ENCODE measurements at places on chromosomes 4 and X. TPM values are rescaled to one million over a fixed set of nuclear protein-coding genes. Genes with fewer than 3 reads are reported as not detected.

- peak; percentile 88 for DNase-seq
These were observed 113.5 kb downstream of the DHX15 start for GRCh38 chr4:24470666-24471485.

GRCh38 chr4:54384563-54384962 lies 155.5 kb downstream of the PDGFRA start:
- no peak for DNase-seq

- DNase-seq: no peak
These were observed 618.0 kb downstream of the STPG2 start for GRCh38 chr4:97525236-97525635.

- no peak for DNase-seq
These were observed 11.5 kb upstream of the SRPX start for GRCh38 chrX:38232079-38232686.

DNA sequence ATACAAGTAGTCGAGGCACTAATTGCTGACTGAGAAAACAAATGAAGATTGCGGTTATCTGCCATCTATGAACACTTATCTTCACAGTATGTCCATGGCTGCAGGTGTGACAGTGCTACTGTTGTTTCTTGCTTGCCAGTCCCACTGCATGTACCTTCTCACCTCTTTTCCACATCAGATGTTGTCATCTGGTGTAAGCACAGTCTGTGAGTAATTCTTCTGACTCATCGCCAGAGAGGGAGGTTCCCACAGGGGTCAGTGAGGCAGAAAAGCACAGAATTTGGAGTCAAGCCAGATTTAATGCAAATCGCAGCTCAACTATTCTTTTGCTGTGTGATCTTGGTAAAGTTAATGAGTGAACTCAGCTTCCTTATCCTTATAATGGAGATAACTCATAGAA lies 144.4 kb downstream of the GLRA2 start:
- no peak for DNase-seq

GRCh38 chrX:8939322-8939721 lies 94.6 kb downstream of the FAM9B start:
- DNase-seq: no peak

DNA sequence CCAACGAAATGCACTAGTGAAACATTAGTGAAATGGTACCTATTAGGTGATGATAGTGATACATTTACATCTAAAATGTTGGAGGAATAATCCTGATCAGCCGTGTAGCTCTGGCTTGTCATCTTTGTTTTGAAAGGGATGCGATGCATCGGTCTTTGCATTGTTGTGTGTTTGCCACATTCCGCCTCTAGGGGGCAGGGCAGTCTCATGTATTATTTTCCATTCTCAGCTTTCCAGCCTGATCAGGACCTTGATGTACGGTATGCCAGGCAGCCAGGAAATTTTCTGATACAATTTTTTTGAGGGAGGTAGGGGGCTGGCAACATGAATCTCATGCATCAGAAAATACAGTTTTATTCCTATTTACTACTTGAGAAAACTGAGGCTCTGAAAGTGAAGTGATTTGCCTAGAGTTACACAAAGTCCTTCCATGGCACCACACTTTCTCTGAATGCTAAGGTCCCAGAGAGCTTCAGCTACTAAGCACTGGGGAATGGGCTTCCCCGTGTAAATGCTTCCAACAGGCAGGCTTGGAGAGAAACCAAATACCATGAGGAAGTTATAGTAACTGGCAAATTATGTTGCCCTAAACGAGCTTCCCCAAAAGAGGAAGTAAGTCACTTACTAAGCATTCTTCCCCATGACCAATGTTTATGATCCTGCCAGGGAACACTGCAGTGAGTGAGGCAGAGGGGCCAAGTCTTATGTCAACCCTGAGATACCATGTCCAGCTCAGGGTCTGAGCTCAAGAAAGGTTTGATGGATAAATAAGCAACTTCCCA lies 31.8 kb upstream of the IQSEC2 start:
- no peak for DNase-seq

DNA sequence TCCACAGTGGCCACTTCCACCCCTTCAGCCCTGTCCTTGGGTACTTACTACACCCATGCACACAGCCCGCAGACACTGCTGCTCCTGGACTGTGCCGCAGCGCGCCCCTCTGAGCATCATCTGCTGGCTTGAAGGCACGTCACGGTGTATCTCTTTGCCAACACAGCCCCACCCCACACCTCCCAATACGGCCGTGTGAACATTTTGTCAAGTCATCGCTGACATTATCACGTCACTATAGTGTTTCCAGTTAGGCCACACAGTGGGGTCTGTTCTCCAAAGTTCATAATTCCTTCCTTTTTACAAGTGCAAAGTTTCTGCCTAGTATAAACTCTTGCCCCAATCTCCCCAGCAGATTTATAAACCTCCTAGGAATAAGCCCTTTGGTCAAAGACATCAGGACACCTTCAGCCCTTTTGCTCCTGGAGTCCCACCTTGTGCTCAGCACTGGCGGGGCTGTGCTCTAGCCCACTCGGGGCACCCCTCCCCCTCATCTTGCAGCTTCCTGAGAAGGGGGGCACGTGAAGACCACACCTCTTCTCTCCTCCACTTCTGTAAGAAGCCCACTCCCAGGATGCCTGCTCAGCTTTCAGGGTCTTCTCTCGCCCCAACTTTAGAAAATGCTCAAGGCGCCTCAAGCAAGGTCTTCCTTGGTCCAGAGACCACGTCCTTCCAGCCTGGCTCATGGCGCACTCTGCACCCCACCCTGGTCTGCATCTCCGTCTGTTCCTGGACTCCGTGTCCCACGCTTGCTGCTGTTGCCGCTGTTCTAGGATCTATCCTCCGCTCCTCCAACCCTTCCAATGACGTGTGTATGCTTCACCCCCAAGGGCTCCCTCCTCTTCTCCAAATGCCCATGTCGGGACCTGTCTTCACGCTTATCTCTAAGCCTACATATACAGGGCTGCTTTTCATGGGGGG lies 7.2 kb downstream of the FAM53A start:
- DNase-seq: peak; percentile 56

DNA sequence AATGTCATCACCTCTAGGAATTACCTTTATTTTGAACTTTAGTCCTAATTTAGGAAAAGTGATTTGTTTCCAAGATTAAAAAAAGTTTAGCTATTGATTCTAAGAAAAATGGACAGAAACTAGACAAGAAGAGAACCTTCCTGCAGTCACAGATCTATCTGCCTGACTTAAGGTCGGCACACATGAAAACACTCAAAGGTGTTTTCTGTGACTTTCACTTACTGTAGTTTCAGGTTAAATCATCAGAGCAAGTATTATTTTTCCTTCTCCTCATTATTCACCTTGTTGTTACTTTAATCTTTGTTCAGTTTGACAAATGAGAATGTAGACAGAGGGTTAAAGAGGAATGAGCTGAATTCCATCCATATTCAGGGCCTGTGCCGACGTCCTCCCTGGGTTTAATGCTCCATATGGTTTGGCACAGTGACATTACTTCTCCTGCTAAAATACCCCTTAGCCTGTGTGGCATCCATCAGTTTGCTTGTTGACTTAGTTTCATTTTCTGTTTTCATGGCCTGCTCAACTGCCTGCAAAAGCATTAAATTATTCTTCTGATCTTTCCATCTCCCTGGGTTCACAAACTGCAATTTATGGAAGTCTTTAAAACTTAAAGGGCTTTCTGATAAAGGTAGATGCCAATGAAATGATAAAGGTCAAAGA lies 352.7 kb downstream of the NKX6-1 start:
- DNase-seq: no peak

DNA sequence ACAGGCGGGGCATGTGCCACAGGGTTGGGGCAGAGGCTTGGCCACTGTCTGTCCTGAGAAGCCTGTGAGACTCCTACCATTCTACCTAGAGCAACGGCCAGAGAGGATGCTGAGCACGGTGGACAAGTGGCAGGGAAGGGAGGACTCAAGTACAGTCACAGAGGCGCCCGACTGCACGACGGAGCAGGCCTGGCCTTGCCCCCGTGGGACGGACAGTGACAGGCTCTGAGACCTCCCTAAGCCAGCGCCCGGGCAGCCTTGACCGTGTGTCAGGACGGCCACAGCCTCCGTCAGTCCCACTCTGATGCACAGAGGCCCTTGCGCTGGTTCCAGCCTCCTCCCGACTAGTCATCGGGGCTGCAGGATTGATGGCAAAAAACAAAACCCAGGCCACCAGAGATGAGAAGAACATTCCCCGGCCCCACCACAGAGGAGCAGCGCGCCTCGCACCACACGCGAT lies 36.7 kb upstream of the MXD4 start:
- no peak for DNase-seq

- DNase-seq: no peak
These were observed 163.3 kb upstream of the SPRY1 start for GRCh38 chr4:123233136-123233768.

GRCh38 chr4:145014365-145014764 lies 83.6 kb downstream of the ANAPC10 start:
- no peak for DNase-seq

- DNase-seq: no peak
These were observed 44.6 kb upstream of the VCX start for GRCh38 chrX:7798327-7798726.

GRCh38 chr4:26474551-26474950 lies 15.7 kb downstream of the CCKAR start:
- no peak for DNase-seq

DNA sequence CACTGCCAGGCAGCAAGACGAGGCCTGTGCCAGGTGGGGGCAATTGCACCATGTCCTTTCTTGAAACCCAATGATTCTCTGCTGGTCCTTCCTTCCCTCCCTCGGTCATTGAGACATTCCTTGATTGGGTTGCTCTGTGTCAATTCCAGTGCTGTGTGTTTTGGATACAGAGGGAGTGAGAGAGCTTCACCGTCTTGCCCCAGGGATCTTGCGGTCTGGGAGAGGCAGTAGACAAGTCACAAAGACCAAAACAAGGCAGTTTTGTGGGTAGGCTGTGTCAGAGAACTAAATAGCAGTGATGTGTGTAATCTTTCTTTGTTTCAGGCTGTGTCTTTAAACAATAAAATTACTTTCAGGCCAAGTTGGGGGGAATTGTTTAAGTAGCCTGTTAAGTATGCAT lies 38.8 kb upstream of the TADA2B start:
- no peak for DNase-seq

DNA sequence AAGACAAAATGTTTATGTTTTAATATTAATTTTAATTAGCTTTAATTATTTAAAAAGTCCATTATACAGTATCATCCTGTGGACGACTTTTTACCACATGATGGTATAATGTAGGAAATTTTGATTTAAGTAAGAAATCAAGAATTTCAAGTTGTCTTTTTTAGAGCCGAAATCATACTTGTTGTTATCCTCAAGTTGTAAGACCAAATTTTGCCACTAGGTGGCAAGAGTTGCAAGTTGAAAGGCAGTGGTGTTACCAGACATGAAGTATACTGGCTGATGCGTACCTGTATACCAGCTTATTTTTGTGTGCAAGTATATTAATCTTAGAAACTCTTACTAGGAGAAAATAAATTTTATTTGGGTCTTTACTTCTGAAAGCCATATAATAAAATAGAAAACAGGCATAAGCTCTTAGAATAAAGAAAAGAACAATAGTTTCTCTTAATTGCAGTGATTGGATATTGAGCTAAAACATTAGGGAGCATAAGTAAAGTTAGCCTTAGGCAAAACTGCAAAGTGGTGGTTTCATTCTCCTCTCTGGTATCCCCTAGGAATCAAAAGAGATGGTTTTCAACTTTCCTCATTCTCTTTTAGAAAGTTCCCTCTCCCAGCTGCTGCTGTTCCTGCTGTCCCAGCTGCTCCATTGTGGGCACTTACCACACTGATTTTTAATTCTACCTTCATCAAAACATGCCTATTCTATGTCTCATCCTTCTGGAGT lies 118.0 kb upstream of the WDFY3 start:
- DNase-seq: peak; percentile 21

GRCh38 chr4:41532882-41533281 lies 5.1 kb upstream of the LIMCH1 start:
- DNase-seq: no peak

DNA sequence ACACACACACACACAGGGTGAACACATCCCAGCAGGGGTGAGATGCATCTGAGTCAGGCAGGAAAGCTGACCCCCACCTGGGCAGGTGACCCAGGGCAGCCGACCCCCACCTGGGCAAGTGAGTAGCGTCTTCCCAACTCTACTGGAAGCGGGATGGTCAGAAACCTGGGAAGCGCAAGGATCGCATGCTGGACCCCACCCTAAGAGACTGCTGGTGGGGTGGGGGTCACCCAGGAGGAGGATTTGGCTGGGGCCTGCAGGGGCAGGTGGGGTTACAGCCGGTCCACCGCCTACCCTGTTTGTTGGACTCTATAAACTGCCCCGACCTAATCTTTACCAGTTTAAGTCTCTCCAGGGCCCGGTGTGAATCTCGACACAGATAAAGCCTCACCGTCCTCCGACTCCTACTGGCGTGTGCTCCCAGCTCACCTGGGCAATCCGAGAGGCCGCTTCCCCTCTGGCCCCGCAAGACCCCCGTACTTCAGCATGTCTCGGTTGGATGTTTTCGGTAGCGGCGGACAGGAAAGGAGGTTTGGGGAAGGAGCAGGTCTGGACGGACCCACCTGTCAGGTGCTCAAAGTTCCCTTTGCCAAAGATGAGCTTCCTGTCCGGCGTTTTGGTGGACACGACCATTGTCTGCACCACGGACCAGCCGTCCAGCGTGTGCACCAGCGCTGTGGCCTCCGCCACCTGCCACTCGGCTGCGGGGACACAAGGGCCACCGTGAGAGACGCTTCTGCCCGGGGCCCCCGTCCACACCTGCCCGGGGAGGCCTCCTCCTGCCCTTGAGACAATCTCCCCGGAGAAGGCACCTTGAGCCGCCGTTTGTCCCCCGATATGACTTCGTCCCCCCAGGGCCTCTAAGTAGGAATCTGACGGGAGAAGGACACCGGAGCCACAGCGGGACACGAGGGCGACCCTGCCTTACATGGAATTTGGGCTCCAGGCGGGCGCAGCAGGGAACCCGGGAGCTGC lies 2.0 kb downstream of the GTPBP6 start:
- DNase-seq: no peak

GRCh38 chrX:129769467-129770154 lies 10.1 kb upstream of the SASH3 start:
- DNase-seq: no peak

GRCh38 chr4:170004651-170005295 lies 21.4 kb downstream of the MFAP3L start:
- no peak for DNase-seq

DNA sequence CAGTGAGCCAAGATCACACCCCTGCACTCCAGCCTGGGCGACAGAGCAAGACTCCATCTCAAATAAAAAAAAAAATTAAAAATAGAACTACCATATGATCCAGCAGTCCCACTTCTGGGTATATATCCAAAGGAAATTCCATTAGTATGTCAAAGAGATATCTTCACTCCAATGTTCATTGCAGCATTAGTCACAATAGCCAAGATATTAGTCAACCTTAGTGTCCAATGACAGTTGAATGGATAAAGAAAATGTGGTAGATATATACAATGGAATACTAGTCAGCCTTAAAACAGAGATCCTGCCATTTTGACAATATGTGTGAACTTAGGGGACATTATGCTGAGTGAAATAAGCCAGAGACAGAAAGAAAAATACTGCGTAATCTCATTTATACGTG lies 49.4 kb downstream of the C4orf46 start:
- no peak for DNase-seq

CNGA1 gene
- 0.20 TPM for total RNA-seq

TSPAN7 gene
- total RNA-seq: 65.0 TPM

CFAP47 gene
- total RNA-seq: 6.1 TPM

SMAD1 gene
- total RNA-seq: 22.3 TPM

EDA gene
- 3.3 TPM for total RNA-seq

FOXO4 gene
- 12.6 TPM for total RNA-seq

PACRGL gene
- 45.8 TPM for total RNA-seq

TMEM144 gene
- 15.8 TPM for total RNA-seq

MFSD8 gene
- 18.8 TPM for total RNA-seq

DGKK gene
- 0.13 TPM for total RNA-seq

FNIP2 gene
- 97.4 TPM for total RNA-seq

AFM gene
- total RNA-seq: 0.20 TPM

TEC gene
- total RNA-seq: 7.6 TPM

ITIH6 gene
- total RNA-seq: not detected

RAB41 gene
- total RNA-seq: not detected

BMPR1B gene
- total RNA-seq: 2.6 TPM

Measured in upper lobe of left lung (tissue), 6 donors.